Spleen (tissue), 13 donors: ENCODE measurements at places on chromosomes 6 and 20. TPM values are rescaled to one million over a fixed set of nuclear protein-coding genes. Genes with fewer than 3 reads are reported as not detected.

GPX5 gene
- not detected for total RNA-seq

TUBB2A gene
- 6.0 TPM for total RNA-seq

FNDC11 gene
- total RNA-seq, result 1.3 TPM

SRSF3 gene
- total RNA-seq, result 271 TPM

TNFRSF6B gene
- 41.0 TPM for total RNA-seq

C20orf144 gene
- not detected for total RNA-seq

RPN2 gene
- 118 TPM for total RNA-seq
